ENCODE measurements at places on chromosomes 11 and 22. TPM values are rescaled to one million over a fixed set of nuclear protein-coding genes. Genes with fewer than 3 reads are reported as not detected.

The SLC37A2 gene
- total RNA-seq: 24.0 TPM

The OR10A2 gene
- total RNA-seq: not detected

GRCh38 chr11:75776546-75776945, 8.0 kb downstream of the DGAT2 start:
- no peak for DNase-seq

DNA sequence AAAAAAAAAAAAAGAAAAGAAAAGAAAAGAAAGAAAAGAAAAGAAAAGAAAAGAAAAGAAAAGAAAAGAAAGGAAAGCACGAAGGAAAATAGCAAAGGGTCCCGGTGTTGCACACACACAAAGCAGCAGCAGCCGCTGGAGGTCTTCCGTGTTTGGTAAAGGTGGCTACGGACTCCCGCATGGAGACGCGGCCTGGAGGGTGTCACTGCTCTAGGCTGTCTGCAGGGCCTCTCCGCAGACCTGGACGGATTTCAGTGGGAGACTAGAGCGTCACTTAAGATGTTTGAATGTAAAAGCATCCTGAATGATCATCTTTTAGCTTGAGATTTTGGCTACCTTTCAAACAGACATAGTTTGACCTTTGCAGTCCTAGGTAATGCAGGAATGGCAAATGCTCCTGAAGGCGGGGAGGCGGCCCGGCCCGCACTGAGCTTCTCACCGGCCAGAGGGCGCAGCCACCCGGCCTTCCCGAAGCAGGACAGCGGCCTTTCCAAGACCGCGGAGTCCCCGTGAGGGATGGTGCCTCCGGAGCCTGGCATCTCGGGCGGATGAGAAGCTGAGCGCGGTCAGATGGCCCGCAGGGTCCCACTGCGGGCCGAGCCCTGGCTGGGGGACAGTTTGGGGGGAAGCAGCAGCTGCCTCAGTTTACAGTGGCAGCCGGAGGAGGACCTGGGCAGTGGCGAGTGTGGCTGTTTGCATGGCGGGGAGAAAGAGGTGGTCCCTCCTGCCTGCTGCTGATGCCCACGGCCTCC, 18.5 kb downstream of the KRTAP5-5 start:
- DNase-seq: no peak

GRCh38 chr11:107139396-107139795, 121.1 kb upstream of the GUCY1A2 start:
- DNase-seq: no peak

DNA sequence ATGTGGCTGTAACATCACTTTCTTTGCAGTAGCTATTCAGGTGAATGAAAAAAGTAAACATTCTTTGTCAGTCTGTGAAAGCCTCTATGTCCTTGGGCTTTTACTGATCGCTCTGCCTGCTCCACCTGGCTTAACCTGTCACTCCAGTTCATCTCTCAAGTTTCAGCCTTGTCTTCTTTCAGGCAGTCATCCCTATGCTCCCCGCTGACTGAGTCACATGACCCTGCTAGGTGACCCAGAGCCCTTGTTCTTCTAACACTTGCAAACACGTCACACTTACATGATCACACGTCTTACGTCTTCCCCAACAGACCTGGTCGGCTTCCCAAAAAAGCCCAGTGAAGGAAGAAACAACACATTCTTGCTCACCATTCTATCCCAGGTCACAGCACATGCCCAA, 499.3 kb upstream of the TENM4 start:
- peak; percentile 65 for DNase-seq

The SPI1 gene
- total RNA-seq: not detected

GRCh38 chr22:46900549-46900948, 138.1 kb downstream of the TBC1D22A start:
- no peak for DNase-seq

The APIP gene
- 34.1 TPM for total RNA-seq

DNA sequence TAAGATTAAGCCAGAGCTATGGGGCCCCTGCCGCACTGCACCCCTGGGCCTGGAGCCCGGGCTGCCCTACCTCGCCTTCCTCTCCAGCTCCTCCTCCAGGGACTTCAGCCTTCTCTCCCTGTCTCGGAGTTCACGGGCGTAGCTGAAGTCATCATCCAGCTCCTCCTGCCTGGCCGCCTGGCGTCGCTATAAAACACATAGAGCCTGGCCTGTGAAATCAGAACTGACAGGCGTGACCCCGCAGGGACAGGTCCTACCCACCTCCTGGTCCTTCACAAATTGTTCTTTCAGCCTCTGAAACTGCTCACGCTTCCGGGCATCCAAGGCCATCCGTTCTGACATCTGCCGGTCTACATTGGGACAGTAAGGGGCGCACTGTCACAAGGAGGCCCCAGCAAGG, 20.8 kb downstream of the TUBGCP6 start:
- DNase-seq: no peak

GRCh38 chr11:122882857-122883645, 492 bp downstream of the JHY start:
- DNase-seq: peak; percentile 82

The DRD4 gene
- total RNA-seq: 1.4 TPM

GRCh38 chr22:21446128-21446826, 20.9 kb upstream of the TMEM191C start:
- DNase-seq: no peak

The SLC5A1 gene
- total RNA-seq: not detected

DNA sequence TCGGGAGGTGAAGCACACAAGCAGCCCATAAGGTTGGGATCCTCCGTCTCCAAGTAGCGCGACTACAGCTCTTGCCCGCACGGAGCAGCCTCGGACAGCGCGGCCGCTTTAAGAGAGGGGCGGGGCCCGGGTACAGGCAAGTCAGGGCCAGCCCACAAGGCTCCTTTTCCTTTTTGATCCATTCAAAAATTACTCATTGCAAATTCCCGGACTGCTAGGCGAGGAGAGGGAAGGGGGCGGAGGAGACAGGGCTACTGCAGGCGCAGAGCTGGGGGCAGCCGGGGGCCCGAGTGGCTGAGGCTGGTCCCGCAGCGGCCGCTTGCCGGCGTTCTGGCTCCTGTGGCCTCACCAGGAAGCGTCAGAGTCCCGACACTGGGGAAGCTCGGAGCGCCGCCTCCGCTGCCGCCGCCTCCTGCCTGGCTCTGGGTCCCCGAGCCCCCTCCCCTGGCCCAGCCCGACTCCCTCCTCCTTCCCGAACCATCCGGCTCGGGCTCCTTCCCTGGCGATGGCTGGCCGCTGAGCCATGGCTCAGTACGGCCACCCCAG, at the start of gene UBASH3B:
Gene UBASH3B (plus strand): TSS at position 196 of the 546 bp plus-strand sequence. CDS start 328 bp downstream, at position 524.
- peak; percentile 81 for DNase-seq

GRCh38 chr22:49815641-49816091, 12.0 kb downstream of the BRD1 start:
- DNase-seq: peak; percentile 73

DNA sequence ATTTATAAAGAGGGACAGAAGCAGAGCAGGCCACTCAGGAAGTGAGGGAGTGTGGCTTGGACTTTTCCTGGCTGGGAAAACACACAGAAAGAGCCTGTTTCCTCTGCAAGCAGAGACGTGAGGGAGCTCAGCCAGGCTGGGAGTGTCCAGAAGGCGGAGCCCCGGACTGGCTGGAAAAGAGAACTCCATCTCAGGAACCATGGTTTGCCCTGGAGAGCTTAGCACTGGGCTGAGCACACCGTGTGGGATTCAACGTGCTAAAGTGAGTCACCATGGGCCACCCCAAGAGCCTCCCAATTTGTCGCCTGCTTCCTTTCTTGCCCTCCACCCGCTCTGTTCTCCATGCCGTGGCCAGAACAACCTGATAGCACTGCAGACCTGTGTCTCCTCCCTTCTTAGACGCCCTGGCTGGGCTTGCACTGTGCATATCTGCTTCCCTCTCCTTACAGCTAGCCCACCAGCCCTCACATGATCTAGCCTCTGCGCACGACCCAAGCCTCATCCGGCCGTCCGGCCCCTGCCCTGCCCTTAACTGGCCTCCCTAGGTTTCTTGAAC, 51.8 kb downstream of the GALNT18 start:
- DNase-seq: no peak

GRCh38 chr22:33110562-33111163, 52.5 kb upstream of the SYN3 start:
- DNase-seq: no peak

The ARCN1 gene
- 79.8 TPM for total RNA-seq

- no peak for DNase-seq
Observed at GRCh38 chr22:38162881-38163843, 18.5 kb downstream of the PLA2G6 start.

The ANGPTL5 gene
- total RNA-seq: not detected

GRCh38 chr11:1237128-1237580, 14.3 kb downstream of the MUC5B start:
- DNase-seq: no peak

- DNase-seq: no peak
Observed at GRCh38 chr11:130330101-130330684, 15.5 kb upstream of the ZBTB44 start.

- no peak for DNase-seq
Observed at GRCh38 chr11:57496109-57496820, 19.2 kb downstream of the SLC43A1 start.

The CHRM4 gene
- total RNA-seq: not detected

The FREY1 gene
- 4.2 TPM for total RNA-seq

The QSER1 gene
- 39.6 TPM for total RNA-seq

DNA sequence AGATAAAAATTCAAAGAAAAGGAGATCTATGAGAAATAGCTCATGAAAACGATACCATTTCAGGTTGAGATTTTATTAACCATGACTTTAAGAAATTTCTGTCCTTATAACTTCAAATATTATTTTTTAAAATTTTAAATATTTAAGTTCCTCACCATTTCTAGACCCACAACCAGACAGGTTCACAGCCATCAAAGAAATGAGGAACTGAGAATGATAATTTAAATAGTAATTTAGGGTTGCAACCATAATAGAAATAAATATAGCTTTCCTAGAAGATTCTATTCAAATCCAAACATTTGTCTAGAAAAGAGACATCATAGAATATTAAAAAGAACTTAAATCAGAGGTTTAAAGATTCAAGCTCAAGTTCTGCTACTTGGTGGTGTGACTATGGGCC, 5.9 kb upstream of the VWA5A start:
- no peak for DNase-seq

DNA sequence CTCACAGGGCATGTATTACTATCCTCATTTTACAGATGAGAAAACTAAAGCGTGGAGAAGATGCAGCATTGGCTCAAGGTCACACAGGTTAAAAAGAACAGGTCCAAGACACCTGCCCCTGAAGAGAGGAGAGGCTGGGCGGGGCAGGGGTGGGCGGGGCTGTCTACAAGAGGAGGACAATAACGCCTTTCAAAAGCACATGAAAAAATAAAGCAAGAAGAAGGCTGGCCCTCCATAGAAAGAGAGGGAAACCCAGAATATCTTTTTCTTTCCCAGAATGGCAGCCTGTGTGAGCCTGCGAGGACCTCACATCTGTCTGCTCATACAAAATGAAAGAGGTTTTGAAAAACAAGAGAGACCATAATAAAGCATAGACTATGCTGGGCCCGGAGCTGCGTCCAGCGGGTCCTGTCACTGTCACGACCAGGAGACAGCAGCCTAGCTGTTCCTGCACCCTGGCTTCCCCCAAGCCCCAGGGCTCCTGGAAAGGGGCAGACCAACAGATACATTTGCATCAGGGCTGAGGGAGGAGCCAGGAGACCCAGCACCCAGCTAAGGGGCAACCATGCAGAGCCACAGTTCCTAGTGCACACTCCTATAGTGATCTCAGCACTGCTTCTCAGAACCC, 61.6 kb downstream of the DSCAML1 start:
- DNase-seq: no peak

The MMP13 gene
- not detected for total RNA-seq

The RHOD gene
- total RNA-seq: 156 TPM

GRCh38 chr11:102608699-102609098, 16.4 kb downstream of the MMP20 start:
- no peak for DNase-seq

- DNase-seq: no peak
Observed at GRCh38 chr11:18776324-18776723, 15.3 kb downstream of the PTPN5 start.

GRCh38 chr11:64259533-64260067, 8.3 kb downstream of the PLCB3 start:
- DNase-seq: no peak

GRCh38 chr11:127118811-127119210, 118.2 kb upstream of the KIRREL3 start:
- no peak for DNase-seq

The CNIH2 gene
- total RNA-seq: 5.5 TPM

- no peak for DNase-seq
Observed at GRCh38 chr11:131883332-131883731, 512.9 kb downstream of the NTM start.

The BDNF gene
- total RNA-seq: 5.4 TPM

GRCh38 chr11:90855531-90855930, 632.7 kb upstream of the CHORDC1 start:
- DNase-seq: no peak

The TMEM191C gene
- total RNA-seq: 4.0 TPM

DNA sequence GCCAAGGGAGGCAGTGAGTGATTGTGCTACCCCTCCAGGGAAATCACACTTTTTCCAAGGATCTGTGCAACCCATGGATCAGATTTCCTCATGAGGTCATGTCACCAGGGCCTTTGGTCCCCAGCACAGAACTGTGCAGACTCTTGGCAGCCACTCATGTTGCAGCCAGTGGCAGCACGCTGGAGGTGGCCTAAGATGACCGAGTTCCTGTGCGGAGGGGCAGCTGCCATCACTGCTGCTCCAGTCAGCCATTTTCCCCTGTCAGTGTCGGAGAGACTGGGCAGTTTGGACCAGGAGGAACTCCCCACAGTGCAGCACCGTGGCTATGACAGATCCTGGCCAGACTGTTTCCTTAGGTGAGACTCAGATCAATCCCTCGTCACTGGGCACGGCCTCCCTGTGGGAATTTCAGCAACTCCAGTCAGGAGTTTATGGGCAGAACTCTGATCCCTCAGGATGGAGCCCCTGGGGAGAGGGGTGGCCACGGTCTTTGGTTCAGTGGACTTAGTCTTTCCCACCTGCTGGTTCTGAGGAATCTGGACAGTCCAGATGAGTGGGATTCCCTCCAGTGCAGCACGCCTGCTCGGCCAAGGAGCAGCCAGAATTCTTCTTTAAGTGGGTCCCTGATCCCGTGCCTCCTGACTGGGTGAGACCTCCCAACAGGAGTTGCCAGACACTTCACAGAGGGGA, 194.6 kb upstream of the CARD18 start:
- no peak for DNase-seq

The FGF19 gene
- total RNA-seq: 2.0 TPM

The PLEKHB1 gene
- total RNA-seq: 29.1 TPM

DNA sequence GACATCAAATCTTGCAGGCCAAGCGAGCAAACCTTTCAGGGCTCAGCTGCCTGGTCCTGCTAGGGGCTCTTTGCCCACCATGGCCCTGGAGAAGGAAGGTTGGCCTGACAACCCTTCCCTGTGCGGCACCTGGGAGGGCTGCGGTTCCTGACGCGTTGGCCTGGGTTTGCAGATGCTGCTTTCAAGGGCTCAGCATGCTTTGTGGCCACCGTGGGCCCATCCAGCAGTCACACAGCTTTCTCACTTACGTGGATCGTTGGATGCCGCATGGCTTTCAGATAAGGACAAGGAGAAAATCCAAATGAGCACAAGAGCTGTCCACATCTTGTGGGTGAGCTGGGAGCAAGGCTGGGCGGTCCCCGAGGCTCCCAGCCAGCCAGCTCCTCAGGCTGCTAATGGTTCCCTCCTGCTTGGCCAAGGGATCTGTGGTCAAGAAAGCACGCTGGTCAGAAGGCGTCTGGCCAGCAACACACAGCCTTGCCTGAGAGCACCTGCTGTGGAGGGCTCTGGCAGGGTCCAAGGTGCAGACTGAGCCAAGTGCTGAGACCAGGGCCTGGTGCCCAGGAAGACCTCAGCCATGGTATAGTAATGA, 8.2 kb downstream of the C11orf24 start:
- no peak for DNase-seq

Data from PC-9 (cell line).